ENCODE measurements at places on chromosomes 16 and 17.
A peak's percentile ranks its signal among the peaks of the same experiment; 100 is the strongest.

DNA sequence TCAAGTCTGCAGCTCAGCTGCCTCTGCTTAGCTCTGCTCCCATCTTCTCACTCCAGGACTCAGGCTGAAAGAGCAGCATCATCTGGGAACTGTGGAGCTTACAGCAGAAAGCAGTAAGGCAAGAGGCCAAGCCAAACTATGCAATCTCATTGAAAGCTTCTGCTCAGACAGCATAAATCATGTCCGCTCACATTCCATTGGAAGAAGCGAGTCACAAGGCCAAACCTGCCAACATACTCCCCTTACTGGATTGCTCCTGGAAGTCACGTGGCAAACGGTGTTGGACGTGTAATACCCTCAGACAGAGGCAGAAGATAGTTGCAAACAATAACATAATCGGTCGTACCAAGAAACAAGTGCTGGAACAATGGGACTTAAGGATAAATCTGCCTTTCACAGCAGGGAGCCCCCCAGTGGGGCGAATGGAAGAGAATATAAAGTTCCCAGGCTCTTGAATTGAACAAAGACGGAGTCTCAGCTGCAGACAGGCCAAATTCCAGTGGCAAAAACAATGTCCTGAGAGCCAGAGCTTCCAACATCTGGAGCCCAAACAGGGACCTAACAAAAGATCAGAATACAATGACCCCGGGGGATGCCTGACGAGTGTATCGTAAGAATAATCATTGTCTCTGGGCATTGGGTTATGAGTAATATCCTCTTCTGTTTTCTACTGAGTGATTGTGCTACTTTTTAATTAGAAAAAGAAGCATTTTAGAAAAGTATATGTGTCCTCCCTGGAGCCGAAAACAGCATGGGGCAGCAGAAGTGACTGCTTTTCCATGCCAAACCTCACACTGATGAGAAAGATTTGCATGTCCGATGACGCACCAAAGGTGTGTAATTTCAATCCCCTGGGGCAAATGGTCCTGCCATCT, 68.4 kb downstream of the CMC2 start:
- peak; percentile 86 for DNase-seq

GRCh38 chr17:17355426-17355825, 52.3 kb downstream of the NT5M start:
- DNase-seq, result no peak

- DNase-seq, result no peak
These were observed 19.5 kb downstream of the BCL7C start for GRCh38 chr16:30874244-30874820.

DNA sequence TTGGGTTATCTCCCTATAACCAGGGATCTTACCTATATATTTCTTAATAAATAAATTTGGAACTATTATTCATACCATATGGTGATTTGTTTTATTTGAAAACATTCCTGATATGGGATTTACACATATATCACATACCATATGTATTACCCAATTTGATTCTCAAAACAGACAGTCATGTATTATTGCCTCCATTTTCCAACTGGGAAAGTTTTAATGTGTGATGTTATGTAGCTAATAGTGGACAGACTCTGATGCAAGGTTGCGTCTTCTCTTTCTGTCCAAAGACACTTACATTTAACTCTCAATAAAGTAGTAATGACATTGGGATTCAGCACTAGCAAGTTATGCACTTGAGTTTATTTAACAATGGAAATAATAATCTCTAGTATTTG, 1.1 kb downstream of the KRTAP9-9 start:
- DNase-seq, result no peak

DNA sequence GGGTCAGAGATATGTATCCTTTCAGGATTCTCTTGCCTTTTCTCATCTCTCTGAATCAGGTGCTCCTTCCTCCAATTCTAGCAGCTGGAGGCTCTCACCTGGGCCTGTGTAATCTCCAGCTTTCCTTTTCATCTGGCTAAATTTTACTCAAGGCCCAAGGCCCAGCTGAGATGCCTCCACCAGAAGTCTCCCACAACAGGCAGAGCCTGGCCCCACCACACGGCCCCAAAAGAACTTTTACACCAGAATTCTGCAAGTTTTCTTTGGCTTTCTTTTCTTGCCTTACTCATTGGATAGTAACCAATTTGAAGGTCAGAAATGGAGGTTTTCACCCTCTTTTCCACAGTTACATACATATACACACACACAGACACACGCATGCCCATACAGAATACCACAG, 14.6 kb downstream of the RND2 start:
- no peak for DNase-seq

DNA sequence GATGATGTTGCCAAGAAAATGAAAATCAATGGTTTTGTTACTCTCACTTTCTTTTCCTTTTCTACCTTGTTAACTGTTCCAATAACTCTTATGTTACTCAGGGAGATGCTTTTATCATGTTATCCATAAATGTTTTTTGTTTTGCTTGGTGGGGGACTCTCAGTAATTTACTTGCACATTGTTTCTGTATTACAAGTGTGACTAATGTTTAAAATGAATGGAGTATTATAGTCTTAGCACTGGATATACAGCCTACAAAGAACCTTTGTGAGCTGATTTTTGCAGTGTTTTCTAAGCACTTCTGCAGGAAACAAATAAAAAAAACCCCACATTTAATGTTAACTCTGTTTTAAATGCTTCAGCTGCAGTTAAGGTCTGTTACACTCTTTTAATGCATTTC, 12.1 kb downstream of the VMP1 start:
- DNase-seq, result no peak
